ENCODE measurements at places on chromosomes 2 and 18. TPM values are rescaled to one million over a fixed set of nuclear protein-coding genes. Genes with fewer than 3 reads are reported as not detected.

The BOLL gene
- not detected for total RNA-seq

The ATP8B1 gene
- total RNA-seq: 11.4 TPM

The C2orf72 gene
- 0.26 TPM for total RNA-seq

The THSD7B gene
- under 0.01 TPM for total RNA-seq

The UGT1A5 gene
- not detected for total RNA-seq

DNA sequence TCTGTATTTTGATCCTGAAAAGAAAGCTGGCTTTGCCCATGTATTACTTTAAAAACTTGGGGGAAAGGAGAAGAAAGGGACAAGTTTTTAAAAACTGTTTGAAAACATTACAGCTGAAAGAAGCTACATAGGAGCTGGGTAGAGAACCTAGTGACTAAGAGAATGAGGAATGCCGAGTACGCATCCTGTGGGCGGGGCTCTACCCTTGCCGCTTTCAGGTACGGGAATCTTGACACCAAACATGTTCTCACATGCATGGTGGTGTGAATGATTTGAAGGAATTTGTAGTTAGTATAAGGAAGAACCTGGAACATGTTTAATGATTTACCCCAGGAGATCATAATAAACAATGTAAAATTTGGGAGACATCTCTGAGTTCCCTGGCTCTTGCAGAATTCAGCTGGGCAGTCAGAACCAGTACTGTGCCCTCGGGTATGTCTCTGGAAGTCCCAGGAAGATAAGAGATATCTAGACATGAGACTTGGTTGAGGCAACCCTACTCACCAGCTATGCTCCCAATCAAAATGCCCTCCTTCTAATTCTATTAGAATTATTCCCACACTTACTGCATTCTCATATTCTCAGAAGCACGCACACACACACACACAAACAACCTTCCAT is 16.5 kb upstream of the TGFA start:
- no peaks in the 10 kb centered on the region for H3K4me1 ChIP-seq
- H3K27ac ChIP-seq: no peak overlapping the region
- DNase-seq: no peak

GRCh38 chr2:186554429-186554828 is 35.4 kb upstream of the ITGAV start:
- H3K27ac ChIP-seq: no peak overlapping the region
- no peak for DNase-seq
- no peaks in the 10 kb centered on the region for H3K27me3 ChIP-seq
- H3K4me1 ChIP-seq: no peaks in the 10 kb centered on the region

DNA sequence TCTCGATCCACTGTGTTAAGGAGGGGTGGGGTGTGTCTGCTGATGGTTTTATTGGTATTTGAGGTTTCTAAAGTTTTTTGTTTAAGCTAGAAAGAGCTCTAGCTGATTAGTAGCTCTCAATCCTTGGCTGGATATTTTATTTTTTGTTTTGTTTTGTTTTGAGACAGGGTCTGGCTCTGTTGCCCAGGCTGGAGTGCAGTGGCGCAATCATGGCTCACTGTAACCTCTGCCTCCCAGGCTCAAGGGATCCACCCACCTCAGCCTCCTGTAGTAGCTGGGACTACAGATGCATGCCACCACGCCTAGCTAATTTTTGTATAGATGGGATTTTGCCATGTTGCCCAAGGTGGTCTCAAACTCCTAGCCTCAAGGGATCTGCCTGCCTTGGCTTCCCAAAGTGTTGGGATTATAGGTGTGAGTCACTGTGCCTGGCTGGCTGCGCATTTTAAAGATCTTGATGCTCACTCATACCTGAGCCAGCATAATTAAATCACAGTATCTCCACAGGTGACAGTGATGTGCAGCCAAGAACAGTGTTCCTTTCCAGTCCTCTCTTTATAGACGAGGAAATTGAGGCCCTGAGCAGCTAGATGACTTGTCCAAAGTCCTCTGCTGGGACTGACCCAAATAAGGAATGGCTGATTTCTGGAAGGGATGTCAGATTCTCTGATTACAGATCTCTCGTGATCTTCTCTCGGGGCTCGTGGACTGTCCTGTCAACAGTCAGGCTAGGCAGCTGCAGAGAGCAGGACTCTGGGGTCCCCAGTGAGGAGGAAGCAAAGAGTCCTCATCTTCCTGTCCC is 44.5 kb downstream of the SPTBN1 start:
- no peaks in the 10 kb centered on the region for H3K36me3 ChIP-seq
- no peak overlapping the region for H3K4me3 ChIP-seq
- H3K27ac ChIP-seq: no peak overlapping the region
- no peak for DNase-seq
- peaks cover 47% of the 10 kb centered on the region for H3K4me1 ChIP-seq

DNA sequence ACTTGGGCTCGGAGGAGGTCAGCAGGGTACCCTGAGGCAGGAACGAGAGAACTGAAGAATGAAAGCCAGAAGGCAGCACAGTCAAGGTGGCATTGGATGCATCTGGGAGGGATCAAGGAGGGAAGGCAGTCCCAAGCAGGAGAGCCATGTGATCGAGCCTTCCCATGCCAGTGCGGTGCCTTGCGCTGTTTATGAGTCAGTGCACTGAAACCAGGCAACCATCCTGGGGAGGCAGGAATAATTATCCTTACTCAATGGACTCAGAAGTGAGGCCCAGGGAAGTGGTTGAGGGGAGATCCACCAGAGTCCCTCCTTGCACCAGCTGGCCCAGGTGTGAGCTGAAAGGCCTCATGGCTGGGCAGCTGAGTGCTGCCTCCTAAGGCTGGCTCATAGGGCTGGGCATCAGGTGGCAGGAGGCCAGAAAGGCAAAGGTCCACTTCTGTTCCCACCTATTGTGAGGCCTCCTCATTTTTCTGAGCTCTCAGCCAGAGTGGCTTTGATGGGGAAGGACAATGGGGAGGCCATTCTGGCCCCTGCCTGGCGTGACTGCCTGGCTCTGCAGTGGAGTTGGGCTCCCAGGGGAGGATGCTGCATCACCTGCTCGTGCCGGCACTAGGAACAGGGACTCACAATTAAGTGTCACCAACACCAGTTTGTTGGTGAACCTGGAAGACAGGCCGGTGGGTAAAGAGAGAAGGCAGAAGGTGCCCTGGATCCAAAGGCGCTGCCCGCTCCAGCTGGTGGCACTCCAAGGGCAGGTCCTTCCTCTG is 82.3 kb downstream of the TFCP2L1 start:
- H3K27ac ChIP-seq: no peak overlapping the region
- H3K36me3 ChIP-seq: no peaks in the 10 kb centered on the region
- peaks cover 2% of the 10 kb centered on the region for H3K4me1 ChIP-seq
- H3K4me3 ChIP-seq: no peak overlapping the region
- H3K27me3 ChIP-seq: no peaks in the 10 kb centered on the region

GRCh38 chr2:103986001-103986400 is 867.9 kb upstream of the POU3F3 start:
- no peak overlapping the region for H3K4me3 ChIP-seq
- H3K36me3 ChIP-seq: no peaks in the 10 kb centered on the region
- no peaks in the 10 kb centered on the region for H3K4me1 ChIP-seq
- no peak overlapping the region for H3K27ac ChIP-seq
- no peaks in the 10 kb centered on the region for H3K27me3 ChIP-seq
- DNase-seq: no peak

- H3K4me3 ChIP-seq: no peak overlapping the region
- DNase-seq: no peak
- H3K27ac ChIP-seq: no peak overlapping the region
- no peaks in the 10 kb centered on the region for H3K27me3 ChIP-seq
Measured at GRCh38 chr2:79782576-79783452, 270.0 kb downstream of the CTNNA2 start.

- H3K36me3 ChIP-seq: no peaks in the 10 kb centered on the region
- no peak overlapping the region for H3K27ac ChIP-seq
- H3K4me3 ChIP-seq: peak overlapping the region; percentile 52
- no peaks in the 10 kb centered on the region for H3K4me1 ChIP-seq
- DNase-seq: peak; percentile 46
- peaks cover 8% of the 10 kb centered on the region for H3K27me3 ChIP-seq
Measured at GRCh38 chr2:26178746-26179436, 6.0 kb downstream of the GAREM2 start.

DNA sequence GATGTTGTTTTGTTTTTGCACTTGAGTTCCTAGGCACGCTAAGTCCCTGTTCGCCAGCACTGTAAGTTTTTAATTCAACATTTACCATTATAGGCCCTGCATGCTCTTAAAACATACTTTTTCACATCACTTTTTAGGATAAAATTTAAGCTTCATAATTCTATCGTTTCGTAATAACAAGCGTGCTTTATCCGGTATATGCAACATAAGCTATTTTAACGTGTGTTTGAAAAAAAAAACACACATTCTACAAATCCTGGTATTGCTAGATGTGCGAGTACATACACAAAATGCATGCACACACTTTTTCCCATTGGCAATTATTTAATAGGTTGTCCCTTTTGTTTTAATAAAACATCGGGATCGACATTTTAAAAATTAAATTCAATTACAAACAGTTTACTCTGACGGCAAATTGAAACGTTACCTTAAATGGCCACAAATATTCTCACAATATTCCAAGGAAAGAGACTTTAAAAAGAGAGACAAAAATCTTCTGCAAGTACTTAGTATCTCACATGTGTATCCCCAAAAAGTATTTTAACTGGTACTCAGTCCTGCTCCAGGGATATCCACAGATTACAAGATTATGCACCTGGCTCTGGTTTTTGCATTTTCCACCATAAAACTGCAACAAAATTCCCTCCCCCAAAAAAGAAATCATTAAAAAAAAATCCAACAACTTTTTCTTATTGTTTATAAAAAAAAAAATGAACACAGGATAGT is 1.0 kb upstream of the TCF4 start:
- peak overlapping the region; percentile 90 for H3K27ac ChIP-seq
- no peaks in the 10 kb centered on the region for H3K27me3 ChIP-seq
- peak overlapping the region; percentile 13 for H3K4me3 ChIP-seq
- no peaks in the 10 kb centered on the region for H3K36me3 ChIP-seq

GRCh38 chr18:44981121-44981520 is 300.4 kb downstream of the SETBP1 start:
- H3K27me3 ChIP-seq: no peaks in the 10 kb centered on the region
- DNase-seq: no peak
- no peaks in the 10 kb centered on the region for H3K4me1 ChIP-seq
- H3K36me3 ChIP-seq: no peaks in the 10 kb centered on the region

DNA sequence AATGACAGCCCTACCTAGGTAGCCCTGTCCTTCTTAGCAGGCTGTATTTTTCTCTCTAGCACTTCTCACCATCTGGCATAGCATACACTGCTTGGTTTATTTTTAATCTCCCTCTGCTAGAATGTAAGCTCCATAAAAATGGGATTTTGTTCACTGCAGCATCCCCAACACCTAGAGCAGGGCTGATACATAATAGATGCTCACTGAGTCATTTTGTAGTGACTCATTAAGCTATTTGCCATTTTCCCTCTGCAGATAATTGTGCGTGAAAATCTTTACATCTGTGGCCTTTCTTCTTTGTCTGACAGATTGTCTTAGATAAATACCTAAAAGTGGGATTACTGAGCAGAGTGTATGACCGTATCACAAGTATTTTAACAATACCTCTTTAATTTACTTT is 82.5 kb downstream of the CERS6 start:
- no peaks in the 10 kb centered on the region for H3K36me3 ChIP-seq
- no peaks in the 10 kb centered on the region for H3K27me3 ChIP-seq
- no peak for DNase-seq
- H3K27ac ChIP-seq: no peak overlapping the region
- H3K4me1 ChIP-seq: no peaks in the 10 kb centered on the region

GRCh38 chr2:197174539-197175094 is 136.0 kb downstream of the ANKRD44 start:
- no peak overlapping the region for H3K27ac ChIP-seq
- DNase-seq: peak; percentile 73
- H3K36me3 ChIP-seq: no peaks in the 10 kb centered on the region
- no peak overlapping the region for H3K4me3 ChIP-seq
